Hematopoietic multipotent progenitor cell treated with erythropoietin and hydrocortisone succinate and interleukin-3 and kit ligand, for 15 days (in vitro differentiated cells): ENCODE measurements at places on chromosomes 16 and 17.

- no peak for DNase-seq
Observed at GRCh38 chr16:67571464-67571863, 9.1 kb downstream of the CTCF start.

- DNase-seq, result no peak
Observed at GRCh38 chr17:9895923-9896322, 9.1 kb downstream of the RCVRN start.

- no peak for DNase-seq
Observed at GRCh38 chr16:61296814-61297213, 739.4 kb downstream of the CDH8 start.

- DNase-seq, result no peak
Observed at GRCh38 chr16:11734653-11735043, 8.0 kb downstream of the TXNDC11 start.

DNA sequence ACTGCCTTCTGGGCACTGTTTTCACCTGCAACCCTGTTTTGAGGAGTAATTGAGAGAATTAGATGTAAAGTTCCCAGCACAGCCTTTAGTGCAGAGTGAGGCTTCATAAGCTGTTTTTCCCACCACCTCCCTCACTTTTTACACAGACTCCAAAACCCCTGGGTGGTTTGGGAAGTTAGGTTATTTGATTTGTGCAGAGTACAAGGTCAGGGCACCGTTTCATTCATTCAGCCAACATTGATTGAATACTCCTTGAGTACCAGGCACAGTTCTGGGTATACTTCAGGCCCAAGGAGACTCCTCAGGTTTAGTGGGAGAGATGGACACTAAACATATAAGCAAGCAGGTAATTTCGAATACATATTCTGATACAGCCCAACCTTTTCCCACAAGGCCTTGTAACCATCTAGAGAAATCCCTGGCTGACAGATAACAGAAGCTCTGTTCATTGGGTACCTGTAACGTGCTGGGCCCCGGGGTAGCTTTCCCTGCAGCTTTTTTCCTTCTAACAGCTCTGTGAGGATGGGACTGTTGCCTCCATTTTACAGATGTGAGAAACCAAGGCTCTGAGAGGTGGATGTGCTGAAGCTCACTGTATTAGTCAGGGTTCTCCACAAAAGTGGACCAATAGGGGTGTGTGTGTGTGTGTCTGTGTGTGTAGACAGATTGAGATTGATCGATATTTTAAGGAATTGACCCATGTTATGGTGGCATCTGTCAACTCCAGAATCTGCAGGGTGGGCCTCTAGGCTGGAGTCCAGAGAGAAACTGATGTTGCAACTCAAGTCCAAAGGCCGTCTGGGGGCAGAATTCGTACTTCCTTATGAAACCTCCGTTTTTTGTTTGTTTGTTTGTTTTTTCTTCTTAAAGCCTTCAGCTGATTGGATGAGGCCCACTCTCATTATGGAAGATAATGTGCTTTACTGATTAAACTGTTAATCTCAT is 234.7 kb downstream of the SNX29 start:
- DNase-seq, result no peak
